Stimulated activated CD4-positive, alpha-beta T cell treated with anti-CD3 and anti-CD28 coated beads, TNF-alpha, amount 100 ng/mL, for 4 hours (primary cell): ENCODE measurements at places on chromosomes 4 and X.

- no peak for DNase-seq
Observed at GRCh38 chrX:103608306-103608963, 672 bp downstream of the TCEAL3 start.

DNA sequence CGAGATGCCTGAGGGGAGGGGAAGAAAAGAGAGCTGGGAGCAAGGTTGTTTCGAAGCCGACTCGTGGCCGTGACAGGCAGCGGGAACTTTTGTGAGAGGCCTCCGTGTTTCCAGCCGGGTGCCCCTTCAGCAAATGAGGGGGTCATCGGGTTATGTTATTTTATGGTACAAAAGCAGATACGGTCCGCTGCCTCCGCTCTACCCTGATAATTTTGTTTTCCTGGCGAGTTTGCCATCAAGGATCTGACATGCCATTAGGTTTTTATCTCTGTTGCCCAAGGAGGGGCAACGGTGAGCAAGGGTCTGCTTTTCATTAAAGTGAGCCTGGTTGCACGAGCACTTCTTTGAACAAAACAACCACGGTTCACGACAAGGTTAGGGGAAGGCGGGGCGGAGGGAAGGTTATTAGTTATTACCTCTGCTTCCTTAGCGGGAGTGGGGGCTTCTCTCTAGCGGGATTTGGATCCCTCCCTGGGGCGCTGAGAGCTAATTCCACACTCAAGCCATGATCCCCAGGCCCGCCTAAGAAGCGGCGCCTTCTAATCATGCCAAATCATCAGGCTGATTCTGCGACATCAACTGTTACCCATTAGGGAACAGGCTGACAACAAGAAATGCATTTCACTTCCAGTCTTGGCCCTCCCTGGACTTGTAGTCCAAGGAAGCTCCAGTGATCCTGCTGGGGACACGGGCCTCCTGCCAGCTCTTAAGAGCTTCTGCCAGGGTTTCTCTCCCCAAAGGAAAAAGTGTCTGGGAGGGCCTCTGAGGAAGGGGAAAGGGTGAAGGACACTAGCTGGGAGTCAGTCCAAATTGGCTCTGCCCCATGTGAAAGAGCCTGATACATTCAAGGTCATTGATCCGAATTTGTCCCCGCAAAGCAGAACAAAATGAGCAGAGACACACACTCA is 617.7 kb downstream of the MID1IP1 start:
- DNase-seq = no peak

DNA sequence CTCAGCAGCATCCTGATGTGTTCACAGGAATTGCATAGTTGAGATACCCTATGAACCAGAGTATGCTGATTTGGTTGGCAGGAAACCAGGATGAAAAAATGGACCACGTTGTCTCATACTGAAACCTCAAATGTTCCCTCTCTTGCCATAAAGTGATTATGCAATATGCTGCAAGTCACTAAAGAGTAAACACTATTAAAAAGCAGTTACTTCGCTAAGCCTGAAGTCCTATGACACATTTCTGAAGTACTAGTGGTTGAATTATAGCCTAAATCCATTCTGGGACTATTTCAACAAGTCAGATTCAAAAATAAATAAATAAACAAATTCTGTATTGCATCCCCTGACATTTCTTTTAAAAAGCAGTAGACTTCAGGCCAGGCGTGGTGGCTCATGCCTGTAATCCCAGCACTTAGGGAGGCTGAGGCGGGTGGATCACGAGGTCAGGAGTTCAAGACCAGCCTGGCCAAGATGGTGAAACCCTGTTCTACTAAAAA is 106.0 kb upstream of the NAP1L5 start:
- DNase-seq = no peak

- DNase-seq = no peak
Observed at GRCh38 chr4:17690898-17691297, 76.5 kb downstream of the MED28 start.

- DNase-seq = no peak
Observed at GRCh38 chrX:63513825-63514568, 162.9 kb upstream of the SPIN4 start.

GRCh38 chr4:76434901-76435527 is at the start of gene SHROOM3:
SHROOM3 (plus strand) TSS chr4:76435229; CDS start chr4:76436053, 824 bp downstream.
- no peak for DNase-seq

DNA sequence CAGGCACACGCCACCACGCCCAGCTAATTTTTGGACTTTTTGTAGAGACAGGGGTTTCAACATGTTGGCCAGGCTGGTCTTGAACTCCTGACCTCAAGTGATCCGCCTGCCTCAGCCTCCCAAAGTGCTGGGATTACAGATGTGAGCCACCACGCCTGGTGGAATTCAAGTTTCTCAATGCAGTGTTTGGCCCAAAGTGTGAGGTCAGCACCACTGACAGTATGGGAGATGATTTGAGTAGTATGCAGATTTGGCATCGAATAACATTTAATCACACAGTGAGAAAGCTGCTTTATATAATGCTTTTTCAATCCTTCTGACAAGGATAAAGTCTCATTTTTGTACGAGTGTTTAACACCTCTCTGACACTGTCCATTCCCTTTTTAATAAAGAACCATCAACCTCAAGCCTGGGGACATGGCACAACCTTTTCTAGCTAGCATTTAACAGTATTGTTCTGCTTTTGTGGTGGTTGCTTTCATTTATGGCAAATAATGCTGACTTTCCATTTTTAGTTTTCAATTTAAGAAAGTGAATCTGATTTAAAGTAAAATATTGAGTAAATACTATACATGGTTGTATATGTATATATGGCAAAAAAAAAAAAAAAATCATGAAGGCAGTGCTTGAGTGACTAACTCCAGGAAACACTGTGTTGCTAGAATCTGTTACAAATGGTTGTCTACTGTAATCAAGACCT is 4.3 kb upstream of the NSUN7 start:
- no peak for DNase-seq
